Stimulated activated CD8-positive, alpha-beta memory T cell treated with anti-CD3 and anti-CD28 coated beads, Interleukin-15, amount 100 ng/mL, for 48 hours (primary cell): ENCODE measurements at places on chromosomes 7 and 10.

- DNase-seq = no peak
Observed at GRCh38 chr10:131065673-131066305, 245.7 kb downstream of the TCERG1L start.

- no peak for DNase-seq
Observed at GRCh38 chr10:44284198-44285084, 100.5 kb downstream of the CXCL12 start.

- DNase-seq = no peak
Observed at GRCh38 chr7:20257212-20257611, 40.0 kb upstream of the MACC1 start.

DNA sequence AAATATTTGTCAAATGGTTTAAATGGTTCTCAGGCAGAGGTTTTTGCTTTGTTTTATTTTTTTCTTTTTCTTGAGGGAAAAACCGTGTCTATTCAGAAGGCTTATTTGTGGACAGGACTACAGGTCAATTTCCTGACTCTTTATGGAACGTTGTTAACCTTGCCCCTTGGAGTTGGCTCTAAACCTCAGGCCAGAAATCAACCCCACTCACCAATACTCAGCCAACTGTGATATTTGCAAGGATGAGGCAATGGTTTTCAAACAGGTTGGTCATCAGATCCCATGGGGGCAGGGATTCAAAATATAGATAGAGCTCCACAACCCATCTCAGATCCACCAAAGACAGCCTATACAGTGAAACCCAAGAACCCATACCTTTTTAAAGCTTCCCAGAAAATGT is 10.2 kb downstream of the PDLIM1 start:
- no peak for DNase-seq

DNA sequence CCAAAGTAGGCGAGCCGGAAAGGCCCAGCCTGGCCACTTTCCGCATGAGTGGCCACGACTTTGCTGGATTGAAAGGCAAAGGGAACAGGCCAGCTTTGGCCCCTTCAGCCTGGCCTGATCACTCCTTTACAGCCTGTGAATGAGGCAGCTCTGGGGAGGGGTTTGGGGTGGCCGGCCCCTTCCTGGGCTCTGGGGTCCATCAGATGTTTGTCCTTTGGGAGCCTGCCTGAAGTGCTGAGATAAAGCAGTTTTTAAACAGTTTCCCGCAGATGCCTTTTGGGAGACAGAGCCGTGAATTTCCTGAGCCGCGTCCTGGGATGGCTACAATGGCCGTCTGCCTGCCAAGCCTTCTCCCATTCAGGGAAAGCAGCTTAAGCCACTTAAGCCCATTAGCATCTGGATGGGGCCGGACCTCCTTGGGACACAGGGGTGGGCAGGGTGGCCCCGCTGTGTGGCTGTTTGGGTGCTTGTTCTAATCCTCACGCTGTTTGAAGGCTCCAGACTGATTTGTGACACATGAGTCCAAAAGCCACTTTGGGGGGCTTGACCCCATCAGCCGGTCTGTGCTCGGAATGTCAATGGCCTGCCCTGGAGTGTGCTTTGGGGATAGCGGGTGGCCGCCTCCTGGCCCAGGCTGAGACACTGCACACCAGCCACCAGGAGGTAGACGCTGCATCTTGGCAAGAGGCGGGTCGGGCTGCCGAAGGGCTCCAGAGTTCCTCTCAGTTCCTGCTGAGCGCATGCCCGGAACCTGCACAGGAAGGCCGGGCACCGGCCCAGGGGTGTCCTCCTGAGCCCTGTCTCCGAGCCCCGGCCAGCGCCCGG is 38.9 kb downstream of the NKX6-2 start:
- DNase-seq = no peak

DNA sequence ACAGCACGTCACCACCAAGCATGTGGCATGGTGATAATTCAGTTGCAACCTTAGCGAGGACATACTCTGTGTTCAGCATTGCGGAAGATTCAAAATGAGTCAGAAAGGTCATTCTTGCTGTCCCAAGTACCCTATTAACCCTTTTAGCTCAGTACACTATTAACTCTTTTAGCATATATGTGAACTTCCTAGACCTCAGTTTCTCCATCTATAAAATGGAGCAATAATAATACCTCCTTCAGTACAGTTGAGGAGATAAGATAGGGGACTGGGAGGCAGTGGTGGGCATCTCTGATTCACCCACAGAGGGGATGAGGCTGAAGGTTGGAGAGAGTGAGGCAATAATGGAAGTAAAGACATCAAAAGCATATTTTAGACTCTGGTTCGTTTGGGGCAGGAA is 67.3 kb downstream of the XRCC2 start:
- DNase-seq = no peak

DNA sequence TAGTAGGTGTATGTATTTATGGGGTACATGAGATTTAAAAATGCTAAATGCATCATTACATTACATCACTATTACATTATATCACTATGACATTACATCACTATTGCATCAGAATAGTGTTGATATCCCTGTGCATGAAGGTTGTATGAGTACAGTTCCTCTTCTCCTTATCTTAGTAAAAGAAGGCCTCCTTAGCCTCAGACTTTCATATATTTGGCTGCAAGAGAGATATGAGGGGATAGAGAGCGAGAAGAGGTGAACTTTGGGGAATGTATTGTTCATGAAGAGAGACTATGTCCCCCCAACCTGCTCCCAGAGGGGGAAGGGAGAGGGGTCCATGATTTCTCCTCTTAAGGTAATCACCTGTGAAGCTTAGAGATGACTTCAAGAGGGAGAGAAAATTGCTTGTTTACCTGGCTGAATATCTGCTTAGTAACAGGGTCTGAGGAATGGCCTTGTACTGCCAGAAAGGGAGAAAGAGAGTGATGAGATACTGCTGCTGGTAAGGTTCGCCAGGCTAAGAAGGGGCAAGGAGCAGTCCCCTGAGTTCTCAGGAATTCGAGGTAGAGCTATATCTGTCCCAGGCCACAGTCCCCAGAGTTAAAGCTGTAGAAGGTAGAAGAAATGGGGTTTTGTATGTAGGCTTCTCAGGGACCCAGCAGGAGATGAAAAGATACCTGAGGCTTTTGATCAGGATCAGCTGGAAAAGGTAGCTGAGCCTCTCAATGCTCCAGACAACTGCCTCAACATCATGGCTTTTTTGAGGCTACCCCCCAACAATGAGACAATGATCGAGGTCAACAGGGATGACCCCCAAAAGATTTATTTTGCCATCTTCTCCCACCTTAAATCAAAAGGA is 168.4 kb upstream of the WNT16 start:
- DNase-seq = no peak

DNA sequence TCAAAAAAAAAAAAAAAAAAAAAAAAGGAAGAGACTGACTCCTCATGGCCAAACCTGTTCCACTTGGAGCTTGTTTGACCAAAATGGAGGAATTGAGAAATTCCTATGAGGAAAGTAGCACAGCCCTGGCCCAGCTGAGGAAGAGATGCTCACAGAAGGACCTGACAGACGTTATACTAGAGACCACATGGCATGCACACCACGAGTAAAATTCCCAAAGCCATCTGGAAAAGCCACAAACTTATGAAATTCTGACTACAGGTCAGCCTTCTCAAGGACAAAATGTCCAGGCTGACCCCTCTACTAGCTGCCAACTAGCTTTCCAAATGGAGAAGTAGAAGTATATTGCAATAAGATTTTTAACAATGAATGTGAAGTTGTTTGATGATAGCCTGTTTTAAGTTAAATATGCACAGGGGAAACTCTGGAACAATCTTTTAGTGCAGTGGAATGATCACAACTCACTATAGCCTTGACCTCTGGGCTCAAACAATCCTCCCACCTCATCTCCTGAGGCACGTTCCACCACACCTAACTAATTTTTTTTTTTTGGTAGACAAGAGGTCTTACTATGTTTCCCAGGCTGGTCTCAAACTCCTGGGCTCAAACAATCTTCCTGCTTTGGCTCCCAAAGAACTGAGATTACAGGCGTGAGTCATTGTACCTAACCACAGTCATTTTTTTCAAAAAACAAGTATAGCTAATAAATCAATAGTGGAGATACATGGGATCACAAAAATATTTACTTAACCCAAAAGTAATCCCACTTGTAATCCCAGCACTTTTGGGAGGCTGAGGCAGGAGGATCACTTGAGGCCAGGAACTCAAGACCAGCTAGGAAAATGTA is 75.7 kb downstream of the AKR1D1 start:
- DNase-seq = no peak

GRCh38 chr7:1062296-1063294 is 18.2 kb downstream of the GPR146 start:
- no peak for DNase-seq

GRCh38 chr7:23357190-23358093 is 58.3 kb downstream of the MALSU1 start:
- no peak for DNase-seq

DNA sequence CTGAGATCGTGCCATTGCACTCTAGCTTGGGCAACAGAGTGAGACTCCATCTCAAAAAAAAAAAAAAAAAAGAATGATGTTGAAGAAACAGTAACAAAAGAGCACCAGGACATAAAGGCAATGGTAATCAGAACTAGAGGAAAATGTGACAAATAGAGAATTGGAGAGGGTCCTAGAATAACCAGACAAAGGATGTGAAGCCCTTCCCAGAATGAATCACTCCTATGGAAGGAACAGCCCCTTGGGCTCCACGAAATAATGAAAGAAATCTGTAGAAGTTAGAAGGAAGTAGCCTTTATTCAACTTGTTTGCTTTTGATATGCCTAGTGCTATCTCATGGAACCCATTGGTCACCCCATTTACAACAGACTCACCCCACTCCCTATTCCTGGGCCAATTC is 169.2 kb downstream of the SUGCT start:
- DNase-seq = no peak

DNA sequence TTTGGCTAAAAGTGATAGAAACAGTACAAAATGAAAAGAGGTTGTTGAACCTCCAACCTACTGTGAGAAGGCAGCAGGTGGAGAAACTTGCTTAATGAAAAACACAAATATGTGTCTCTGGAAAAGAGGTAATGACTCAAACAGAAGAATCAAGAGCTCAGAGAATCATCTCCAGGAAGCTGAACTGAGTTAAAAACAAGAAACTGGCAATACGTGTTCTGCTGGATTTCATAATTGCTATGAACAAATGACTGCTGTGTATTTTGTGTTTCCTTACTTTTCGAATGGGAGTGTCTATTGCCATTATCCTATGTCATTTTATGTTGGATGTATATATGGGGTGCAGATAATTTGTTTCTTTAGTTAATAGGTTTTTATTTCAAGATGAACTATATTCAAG is 401.1 kb downstream of the DGKB start:
- no peak for DNase-seq

GRCh38 chr10:120803972-120804371 is 47.2 kb upstream of the WDR11 start:
- DNase-seq = no peak

- no peak for DNase-seq
Observed at GRCh38 chr7:134396031-134396430, 62.9 kb downstream of the AKR1B1 start.

GRCh38 chr7:66728571-66728970 is 12.0 kb upstream of the RABGEF1 start:
- DNase-seq = no peak

DNA sequence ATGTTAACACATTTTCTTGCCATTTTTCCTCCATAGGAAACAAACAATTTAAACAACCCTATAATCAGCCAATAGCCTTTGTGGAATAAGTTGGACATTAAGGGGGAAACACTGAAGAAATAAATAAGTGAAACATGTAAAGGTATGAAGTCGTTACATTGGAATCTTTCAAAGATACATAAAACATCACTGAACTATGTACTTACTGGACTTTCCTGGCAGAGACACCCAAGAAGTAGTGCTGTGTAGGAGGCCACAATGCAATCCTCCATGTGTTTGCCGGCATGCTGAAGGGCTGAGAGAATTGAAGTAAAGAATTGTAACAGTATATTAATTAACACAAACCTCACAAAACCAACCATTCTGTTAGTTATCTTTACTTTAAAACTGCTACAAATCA is 76.5 kb upstream of the GRID1 start:
- DNase-seq = no peak

- no peak for DNase-seq
Observed at GRCh38 chr7:125099519-125099918, 169.9 kb upstream of the POT1 start.

DNA sequence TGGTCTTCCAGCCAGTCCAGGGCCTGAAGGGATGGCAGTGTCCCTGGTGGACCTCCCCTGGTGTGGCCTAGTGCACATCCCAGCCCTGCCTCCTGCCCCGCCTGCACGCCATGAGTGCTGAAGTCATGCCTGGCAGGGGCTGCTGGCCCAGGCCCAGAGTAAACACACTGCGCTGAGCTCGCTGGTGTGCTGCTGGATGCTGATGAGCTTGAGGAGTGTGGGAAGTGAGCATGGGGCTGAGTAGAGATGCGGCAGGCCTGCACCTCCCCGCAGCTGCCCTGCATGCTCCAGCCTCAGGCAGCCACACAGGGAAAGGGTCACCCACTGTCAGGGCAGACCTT is 43.2 kb downstream of the HTRA1 start:
- no peak for DNase-seq

DNA sequence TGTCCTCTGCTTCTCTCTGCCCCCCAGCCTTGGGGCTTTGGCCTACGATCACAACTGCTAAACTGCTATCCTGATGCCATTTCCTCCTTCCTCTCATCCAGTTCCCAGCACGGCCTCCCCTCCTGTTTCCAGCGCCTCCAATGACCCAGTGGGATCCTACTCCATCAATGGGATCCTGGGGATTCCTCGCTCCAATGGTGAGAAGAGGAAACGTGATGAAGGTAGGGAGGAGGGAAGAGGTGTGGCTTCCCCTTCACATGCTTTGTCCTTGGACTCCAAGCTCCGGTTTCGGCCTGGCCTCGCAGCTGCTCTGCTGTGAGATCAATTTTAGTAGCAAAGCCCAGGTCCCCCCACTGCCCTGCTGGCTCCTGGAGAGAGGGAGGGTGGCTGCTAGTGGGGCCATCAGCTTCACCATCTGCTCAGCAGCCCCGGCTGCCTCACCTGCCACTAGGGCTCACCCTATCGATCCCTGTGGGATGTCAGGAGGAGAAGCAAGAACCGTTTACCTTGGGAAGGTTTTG is 35.8 kb downstream of the PAX2 start:
- no peak for DNase-seq

- no peak for DNase-seq
Observed at GRCh38 chr10:86749854-86750253, 6.6 kb upstream of the BMPR1A start.

DNA sequence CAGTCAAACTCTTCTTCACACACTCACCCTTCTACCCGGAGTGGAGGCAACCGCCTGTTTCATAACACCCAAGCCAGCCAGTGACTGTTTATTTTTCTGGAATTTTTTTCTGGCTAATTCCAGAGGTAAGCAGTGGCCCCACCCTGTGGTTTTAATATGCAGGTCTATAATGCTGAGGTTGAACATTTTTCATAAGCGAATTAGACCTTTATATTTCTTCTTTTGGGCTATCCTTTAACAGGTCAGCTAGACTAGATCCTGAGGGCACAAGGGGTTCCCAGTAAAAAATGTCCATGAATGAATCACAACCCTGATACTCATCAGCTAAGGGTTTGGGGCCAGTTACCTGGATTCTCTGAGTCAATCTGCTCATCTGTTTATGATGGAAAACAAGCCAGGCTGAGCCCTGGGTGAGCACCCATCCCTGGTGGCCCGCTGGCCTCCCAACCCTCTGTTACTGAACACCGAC is 76.2 kb downstream of the GRB10 start:
- no peak for DNase-seq

- DNase-seq = no peak
Observed at GRCh38 chr7:94228223-94228622, 166.5 kb upstream of the COL1A2 start.

- DNase-seq = no peak
Observed at GRCh38 chr10:76463111-76463510, 1031.7 kb downstream of the LRMDA start.

GRCh38 chr7:106501605-106502580 is 159.1 kb downstream of the CCDC71L start:
- DNase-seq = no peak

- no peak for DNase-seq
Observed at GRCh38 chr10:17872191-17873091, 63.3 kb downstream of the MRC1 start.
